ENCODE measurements at places on chromosomes 11 and 22.

GRCh38 chr22:39731881-39732555, 161.5 kb downstream of the CACNA1I start:
- no peak for DNase-seq

GRCh38 chr11:46006418-46007070, 84.1 kb downstream of the LARGE2 start:
- DNase-seq: no peak

DNA sequence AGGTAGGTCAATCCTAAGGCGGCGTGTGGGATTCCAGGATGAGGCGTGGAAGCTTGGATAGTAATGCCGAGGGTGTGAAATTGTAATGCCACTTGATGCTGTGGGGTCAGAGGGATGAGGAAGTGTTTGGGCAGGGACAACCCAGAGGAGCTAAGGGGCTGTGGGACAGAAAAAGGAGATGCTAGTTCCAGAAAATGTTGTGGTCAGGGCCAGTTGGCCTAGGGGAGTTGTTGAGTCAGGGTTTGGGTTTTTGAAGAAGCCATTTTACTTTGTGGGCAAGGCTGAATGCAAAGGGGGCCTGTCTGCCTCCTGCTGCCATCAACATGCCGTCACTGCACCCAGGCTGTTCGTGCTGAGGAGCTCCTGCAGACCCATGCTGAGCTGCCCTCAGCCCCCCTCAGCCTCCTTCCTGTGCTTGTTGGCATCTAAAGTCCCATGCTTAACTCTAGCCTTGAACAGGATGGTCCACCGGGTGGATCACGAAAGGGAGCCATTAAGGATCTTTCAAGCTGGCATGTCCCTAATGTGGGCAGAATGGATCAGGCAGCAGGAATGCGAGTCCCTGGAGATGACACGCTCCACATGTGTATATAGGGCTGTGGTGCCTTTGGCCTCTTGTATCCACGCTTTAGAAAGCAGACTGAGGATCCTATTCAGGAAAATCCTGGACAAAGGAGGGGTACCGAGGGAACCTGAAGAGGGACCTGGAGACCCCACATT, 2.1 kb downstream of the C11orf16 start:
- no peak for DNase-seq

- no peak for DNase-seq
These were observed 42.8 kb upstream of the CCND1 start for GRCh38 chr11:69598147-69598546.

GRCh38 chr22:39946503-39947219, 13.5 kb upstream of the TMA7B start:
- no peak for DNase-seq

GRCh38 chr11:46367244-46367915, 14.1 kb upstream of the MDK start:
- DNase-seq: peak; percentile 66

GRCh38 chr11:45082744-45083543, 63.5 kb upstream of the PRDM11 start:
- DNase-seq: no peak

DNA sequence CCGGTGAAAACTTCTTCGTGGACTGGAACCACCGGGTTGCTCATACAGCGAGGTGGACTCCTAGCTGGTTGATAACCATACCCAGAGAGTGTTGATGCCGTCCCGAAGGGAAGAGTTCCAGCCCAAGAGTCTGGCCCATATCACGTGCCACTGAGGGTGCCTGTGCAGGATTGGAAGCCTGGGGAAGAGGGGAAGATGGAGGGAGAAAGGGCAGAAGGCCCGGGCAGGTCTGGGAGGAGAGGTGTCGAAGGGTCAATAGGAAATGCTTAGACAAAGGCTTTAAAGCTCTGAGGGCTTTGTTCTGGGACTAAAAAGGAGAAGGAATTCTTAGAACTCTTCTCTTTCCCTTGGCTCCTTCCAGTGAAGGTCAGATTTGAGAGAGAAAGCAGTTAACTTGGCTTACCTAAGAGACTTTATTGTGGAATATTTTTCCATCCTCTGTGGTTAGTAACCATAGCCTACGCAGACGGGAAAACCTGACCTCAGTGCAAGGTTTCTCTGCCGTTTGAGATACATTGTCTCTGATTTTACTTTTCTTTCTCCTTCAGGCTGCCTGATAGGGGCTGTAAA, 70.5 kb downstream of the JAM3 start:
- no peak for DNase-seq

DNA sequence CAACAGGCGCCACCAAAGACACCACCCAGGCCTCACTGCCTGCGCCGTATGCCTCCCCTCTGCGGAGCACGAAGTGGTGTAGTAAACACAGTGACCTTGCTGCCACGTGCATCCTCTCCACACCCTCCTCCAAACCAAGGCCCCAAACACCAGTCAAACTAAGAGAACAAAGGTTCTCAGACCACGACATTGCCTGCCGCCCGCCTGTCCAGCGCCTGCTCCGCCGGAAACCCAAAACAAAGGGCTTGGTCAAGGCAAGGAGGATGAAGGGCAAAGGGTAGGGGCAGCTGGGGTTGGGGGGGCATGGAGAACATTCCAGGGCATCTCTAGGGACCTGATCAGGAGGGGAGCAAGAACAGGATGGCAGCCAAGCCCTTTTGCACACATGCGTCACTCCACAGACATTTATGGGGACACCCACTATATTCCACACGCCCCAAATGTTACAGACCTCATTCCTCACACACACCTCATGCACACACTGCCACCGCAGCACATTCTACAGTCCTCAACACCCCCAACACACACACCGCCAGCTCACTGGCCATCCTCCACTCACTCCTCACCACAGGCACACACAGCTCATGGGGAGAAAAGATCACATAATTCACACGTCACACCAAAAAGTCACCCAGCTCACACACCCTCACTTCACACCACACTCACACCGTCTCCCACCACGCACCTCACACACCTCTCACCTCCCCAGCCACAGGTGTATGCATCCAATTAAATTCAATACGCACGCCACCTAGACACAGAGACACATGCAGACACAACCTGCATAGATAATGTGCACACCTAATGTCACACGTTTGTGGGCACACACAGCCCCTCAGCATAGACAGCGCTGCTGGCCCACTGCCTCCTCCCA, 34.5 kb downstream of the PDE2A start:
- no peak for DNase-seq

- no peak for DNase-seq
These were observed 101.1 kb upstream of the CRYBB3 start for GRCh38 chr22:25098445-25099081.

GRCh38 chr11:44324749-44325525, 15.0 kb upstream of the ALX4 start:
- DNase-seq: no peak

- DNase-seq: peak; percentile 25
These were observed 20.9 kb downstream of the SERGEF start for GRCh38 chr11:17991783-17992433.

DNA sequence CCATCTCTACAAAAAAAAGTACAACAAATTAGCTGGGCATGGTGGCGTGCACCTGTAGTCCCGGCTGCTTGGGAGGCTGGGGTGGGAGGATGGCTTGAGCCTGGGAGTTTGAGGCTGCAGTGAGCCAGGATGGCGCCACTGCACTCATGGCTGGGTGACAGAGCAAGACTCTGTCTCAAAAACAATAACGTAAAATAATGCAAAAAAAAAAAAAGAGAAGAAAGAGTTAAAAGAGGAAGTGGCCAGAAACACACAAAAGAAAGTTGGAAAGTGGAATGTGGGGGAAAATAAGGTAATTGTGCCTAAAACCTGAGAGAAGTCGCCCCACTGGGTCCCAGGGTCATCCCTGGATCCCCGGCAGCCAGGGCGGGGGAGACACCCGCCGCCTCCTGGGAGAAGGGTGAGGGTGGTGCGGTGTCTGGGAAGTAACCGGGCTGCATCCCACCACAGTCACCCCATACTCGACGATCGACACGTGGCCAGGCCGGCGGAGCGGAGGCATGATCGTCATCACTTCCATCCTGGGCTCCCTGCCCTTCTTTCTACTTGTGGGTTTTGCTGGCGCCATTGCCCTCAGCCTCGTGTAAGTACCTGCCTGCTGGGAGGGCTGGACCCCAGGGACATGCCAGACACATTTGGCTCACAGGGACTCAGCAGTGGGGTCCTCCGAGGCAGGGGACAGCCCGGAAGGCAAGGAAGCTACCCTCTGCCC, 8.1 kb downstream of the UPK3A start:
- DNase-seq: no peak

DNA sequence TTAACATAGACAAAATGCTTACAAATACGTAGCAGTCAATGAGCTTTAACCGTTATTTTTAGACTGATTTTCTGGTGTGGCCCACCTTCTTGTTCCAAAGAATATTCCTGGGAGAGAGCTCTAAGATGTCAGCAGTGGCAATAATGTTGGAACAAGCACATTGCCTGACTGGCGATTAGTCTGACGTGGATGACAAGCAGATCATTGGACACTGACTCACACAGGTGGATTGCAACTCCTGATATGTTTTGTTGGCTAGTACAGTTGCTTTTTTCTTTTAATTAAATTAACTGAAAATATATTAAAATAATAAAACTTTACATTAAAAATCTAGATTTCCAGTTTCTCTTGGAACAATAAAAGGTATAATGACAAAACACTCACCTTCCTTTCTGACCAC, 78.0 kb downstream of the TENM4 start:
- no peak for DNase-seq

DNA sequence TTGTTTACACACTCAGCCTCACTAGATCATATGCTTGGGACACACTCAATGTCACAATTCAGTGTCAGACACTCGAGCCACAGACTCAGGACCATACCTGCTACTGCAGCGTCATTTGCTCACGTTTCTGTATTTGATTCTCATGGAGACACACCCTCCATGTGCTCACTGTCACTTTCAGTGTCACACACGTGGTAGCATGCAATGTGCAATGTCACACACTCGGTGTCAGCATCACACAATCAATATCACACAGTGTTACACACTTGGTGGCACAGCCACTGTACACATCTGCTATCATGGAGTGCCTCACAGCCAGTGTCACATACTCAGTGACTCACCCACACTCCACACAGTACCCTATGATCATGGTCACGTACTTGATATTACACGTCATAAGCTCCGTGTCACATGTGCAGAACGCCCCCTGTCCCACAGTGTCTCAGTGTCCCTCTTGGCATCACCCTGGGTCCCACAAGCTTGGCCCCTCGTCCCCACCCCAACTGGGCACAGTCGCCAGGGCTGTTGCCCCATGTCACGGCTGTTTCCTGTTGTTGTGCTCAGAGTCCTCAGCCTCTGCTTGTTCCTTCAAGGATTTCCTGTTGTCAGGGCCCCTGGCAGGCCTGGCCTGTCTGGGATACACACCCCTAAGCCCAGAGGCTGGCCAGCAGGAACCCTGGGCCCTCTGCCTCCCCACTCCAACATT, 49.6 kb downstream of the PDE2A start:
- DNase-seq: no peak

GRCh38 chr11:111526501-111526900, 11.9 kb downstream of the HOATZ start:
- no peak for DNase-seq

GRCh38 chr22:23913306-23913660, 19.1 kb downstream of the MIF start:
- DNase-seq: no peak

DNA sequence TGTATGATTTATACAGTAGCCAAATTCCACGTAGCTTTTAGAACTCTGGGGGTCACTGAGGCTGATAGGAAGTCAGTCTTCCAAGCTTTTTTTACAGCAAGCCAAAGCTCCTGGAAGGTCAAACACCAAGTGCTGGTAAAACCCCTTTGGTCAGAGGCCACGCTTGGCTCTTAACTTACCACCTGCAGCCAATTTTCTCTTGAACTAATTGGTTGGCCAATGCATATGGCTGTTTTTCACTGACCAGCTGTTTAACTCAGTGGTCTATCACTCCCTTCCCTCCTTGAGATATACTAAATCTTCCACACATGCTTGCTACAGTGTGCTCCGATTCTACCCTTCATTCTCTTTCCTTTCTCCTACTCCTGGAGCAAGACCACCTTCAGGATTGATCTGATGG, 116.0 kb downstream of the FAR1 start:
- no peak for DNase-seq

- DNase-seq: no peak
These were observed 5.2 kb downstream of the APOL4 start for GRCh38 chr22:36196254-36197064.

DNA sequence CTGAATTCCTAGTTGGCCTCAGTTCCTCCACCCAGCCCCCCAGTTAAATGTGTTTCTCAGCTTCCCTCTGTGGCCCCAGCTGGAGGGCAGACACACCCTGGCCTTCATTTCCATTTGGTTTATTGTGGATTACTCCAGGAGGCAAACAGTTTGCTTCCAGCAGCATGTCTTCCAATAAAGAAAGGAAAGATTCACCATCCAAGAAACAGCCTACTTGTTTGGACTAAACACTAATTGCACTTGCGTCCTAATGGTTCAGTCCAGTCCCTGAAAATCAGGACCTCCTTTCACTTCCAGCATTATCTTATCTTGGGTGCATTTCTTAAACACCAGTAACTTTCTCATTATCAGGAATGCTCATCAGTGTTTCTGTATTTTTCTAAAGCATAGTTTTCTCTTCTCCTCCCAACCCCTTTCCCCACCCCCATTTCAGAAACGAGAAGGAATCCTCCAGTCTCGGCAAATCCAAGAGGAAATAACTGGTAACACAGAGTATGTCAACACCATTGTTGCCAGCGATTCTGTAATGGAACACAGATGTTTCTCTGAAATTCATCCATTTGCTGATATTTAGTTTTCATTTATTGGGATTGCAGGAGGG, 130.9 kb downstream of the PARVA start:
- DNase-seq: no peak

DNA sequence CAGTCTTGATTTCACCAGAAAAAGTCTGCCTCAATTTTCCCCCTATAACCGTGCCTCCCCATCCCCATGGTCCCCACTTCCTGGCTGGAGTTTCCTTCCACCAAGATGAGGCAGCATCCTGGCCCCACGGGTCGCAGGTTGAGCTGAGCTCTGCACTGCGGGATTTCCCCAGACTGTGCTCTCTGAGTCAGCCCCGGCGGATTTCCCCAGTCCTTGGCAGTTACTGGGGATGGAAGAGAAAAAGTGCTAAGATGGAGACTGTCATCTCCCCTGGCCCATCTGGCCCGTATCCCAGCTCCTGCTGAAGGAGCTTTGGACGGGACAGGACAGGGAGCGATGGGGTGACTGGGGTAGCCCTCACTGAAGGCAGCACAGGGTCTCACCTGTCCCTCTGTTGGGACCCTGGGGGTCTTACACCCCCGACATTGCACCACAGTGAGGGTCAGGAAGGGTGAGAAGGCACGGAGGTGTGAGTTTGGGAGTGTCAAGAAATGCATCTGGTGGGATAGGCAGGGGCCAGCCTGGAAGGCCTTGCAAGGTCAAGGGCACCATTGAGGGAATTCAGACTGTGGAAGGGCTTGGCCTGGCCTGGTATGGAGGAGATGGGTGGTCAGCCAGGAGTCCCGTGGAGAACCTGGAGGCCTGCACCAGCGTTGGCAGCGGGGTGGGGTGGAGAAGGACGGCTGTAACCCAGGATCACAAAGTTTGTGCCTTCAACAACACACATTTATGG, 36.5 kb downstream of the NADSYN1 start:
- peak; percentile 53 for DNase-seq

DNA sequence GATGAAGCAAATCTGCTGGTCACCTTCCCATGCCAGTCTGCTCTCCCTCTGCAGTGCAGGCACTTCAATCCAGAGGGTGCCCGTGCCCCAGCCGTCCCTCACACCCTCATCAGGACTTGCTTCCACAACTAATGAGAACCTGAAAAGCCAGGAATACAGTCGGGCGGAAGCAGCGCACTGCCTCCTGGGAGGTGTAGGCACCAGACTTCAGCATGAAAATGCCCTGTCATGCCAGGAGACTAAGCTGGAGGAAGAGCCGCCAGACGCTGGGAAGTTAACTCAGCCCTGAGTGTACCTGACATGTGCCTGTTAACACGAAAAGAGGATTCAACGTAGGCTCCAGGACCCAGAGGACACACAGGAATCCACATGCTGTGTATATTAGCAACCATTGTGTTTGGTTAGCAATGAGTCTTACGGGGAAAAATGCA, 40.1 kb upstream of the FLI1 start:
- no peak for DNase-seq
